ENCODE measurements at places on chromosomes 6 and 20. TPM values are rescaled to one million over a fixed set of nuclear protein-coding genes. Genes with fewer than 3 reads are reported as not detected.

ZCCHC3 gene
- total RNA-seq, result 25.9 TPM

SIGLEC1 gene
- total RNA-seq, result not detected

OPN5 gene
- not detected for total RNA-seq

DEFB124 gene
- not detected for total RNA-seq

SMPDL3A gene
- total RNA-seq, result 0.47 TPM

ERVFRD-1 gene
- total RNA-seq, result not detected

NNAT gene
- 0.29 TPM for total RNA-seq

CRISP2 gene
- not detected for total RNA-seq

LPA gene
- total RNA-seq, result not detected

RAD21L1 gene
- total RNA-seq, result not detected
